ENCODE measurements at places on chromosomes 2 and 18. TPM values are rescaled to one million over a fixed set of nuclear protein-coding genes. Genes with fewer than 3 reads are reported as not detected.

SP110 gene
- total RNA-seq = 15.3 TPM

APOB gene
- total RNA-seq = not detected

SERPINB4 gene
- not detected for total RNA-seq

IL36G gene
- total RNA-seq = not detected

DAPL1 gene
- total RNA-seq = not detected

ESPNL gene
- total RNA-seq = 7.7 TPM

Measured in uterus (tissue), 4 donors.